AG09309 (cell line): ENCODE measurements at places on chromosomes 4 and X.
A peak's percentile ranks its signal among the peaks of the same experiment; 100 is the strongest.

GRCh38 chrX:3526731-3527130 is 180.3 kb upstream of the MXRA5 start:
- DNase-seq, result no peak

GRCh38 chr4:121278811-121279368 is 101.9 kb downstream of the QRFPR start:
- peak; percentile 23 for DNase-seq

- DNase-seq, result no peak
These were observed 24.2 kb upstream of the SPON2 start for GRCh38 chr4:1196421-1197183.

DNA sequence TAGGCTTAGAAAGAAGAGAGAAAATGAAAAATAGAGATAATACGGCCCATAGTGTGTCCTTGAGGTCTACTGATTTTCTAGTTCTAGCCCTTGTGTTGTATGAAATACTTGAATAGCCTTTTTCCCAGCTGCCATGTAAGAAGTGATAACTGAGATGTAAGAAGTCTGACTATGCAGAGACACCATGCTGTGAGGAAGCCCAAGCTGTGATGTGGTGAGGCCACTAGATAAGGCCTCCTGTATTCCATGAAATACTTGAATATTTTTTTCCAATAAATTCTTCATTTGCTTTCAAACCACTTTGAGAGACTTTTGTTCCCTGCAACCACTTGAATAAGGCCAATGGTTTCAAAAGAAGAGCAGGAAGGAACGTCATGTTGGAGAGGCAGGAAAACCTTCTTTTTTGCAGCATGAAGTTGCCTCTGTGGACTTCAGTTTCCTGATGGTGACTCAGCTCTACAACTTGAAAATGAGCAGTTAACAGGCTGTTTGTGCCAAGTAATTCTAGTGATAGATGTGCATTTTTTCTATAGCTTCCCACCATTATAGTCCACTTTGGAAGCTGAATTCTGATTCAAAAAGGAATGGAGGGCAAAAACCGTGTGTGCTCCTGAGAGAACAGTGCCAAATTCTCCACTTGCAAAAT is 25.5 kb upstream of the FAM9C start:
- DNase-seq, result no peak

GRCh38 chrX:458631-459061 is 71.9 kb upstream of the PPP2R3B start:
- no peak for DNase-seq

DNA sequence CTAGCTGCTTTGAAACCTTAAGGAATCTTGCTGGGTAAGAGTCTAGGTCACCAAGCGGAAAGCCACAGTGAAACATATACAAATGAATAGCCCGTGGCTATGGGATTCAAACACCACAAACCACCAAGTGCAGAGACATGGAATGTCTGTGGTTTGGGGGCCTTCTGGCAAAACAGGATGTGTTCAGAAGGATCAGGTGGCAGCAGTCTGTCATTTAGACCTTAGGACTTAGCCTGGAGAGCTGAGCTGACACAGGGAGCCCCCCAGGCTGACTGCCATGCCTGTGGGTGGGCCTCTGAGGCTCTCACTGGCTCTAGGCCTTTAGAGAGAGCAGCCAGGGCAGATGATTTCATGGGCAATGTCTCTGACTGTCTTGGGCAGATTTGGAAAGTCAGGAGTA is 225.6 kb downstream of the FBXW7 start:
- peak; percentile 59 for DNase-seq

DNA sequence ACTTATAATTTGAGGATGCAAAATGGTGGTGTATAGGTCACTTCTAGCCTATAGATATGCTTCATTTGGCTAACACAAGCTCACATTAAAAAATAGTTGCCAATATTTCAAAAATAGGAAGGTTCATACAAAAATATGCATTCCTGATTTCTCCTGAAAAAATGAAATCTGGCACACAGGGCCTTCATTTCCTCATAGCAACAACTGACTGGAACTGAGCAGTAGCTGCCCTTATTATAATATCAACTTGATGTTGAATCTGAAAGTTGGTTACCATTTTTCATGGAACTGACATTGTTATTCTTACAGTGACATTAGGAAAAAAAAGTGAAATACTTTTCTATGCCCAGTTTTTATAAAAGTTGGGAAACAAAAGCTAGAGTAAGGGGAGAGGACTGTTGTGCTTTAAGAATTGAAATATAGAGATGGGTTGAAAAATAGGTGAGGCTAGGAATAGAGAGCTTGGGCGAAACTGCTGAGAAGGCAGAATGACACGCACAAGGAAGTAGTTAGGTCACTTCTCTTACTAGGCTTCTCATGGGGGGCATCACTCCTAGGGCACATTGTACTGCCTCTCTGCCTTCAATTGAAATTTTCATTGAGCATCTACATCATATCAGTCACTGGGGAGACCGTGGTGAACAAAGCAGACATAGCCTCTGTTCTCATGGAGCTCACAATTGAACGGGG is 43.1 kb upstream of the C1GALT1C1 start:
- no peak for DNase-seq

- DNase-seq, result no peak
These were observed 928.9 kb downstream of the ARAP2 start for GRCh38 chr4:35315419-35315818.

GRCh38 chr4:183059797-183060196 is 39.3 kb upstream of the WWC2 start:
- DNase-seq, result no peak

DNA sequence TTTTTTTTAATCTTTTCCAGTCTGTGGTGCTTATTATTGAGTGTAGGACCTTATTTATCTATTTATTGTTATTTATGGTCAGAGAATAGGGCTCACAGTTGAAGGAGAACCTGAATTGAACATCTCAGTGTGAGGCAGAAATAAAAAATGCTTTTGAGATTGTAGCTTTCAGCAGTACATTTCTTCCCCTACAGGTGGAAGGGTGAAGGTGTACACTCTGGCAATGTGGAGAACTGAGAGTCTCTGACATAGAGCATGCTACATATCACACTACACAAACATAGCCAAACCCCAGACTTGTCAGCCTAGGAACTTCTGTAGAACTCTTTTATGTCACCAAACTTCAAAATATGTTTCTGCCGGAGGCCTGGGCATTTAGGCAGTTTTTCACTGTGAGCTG is 140.2 kb downstream of the STIM2 start:
- no peak for DNase-seq

DNA sequence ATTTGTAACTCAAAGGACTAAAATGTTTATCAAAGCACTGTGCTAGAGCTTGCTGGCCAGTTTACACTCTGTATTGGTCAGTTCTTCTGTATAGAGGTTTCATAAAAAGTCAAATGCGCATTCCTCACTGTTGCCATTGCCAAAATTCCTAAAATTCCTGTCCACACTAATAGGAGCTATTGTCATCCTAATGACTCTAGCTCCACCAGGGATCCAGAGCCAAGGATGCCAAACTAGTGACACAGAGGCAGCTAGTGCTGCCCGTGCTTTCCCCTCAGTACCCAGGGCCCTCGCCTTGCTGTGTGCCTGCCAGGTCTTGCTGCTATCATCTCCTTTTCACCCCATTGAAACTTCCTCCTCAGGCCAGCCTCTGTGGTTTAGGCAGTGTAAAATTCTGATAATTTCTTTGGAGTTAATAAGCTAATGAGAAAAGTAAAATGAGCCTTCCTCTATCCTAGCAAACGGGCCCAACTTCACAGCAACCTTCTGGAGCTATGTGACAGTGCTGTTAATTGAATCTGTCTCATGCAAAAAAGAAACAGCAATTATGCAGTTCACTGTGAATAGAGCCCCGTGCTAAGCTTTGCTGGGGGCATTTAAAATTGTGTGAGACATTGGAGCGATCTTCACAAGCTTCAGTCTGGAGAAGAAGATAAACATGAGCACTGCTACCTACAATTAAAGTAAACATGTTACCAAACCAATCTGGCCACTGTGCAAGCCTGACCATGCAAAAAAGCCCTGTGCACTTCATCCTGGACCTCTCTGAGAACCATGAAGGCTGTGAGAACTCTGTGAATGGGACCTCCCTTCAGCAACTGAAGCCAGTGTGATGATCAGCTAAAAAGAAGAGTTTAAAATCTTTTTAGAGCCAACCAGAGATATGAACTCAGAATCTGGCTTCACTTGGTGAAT is 43.1 kb upstream of the FGF2 start:
- DNase-seq, result peak; percentile 90

DNA sequence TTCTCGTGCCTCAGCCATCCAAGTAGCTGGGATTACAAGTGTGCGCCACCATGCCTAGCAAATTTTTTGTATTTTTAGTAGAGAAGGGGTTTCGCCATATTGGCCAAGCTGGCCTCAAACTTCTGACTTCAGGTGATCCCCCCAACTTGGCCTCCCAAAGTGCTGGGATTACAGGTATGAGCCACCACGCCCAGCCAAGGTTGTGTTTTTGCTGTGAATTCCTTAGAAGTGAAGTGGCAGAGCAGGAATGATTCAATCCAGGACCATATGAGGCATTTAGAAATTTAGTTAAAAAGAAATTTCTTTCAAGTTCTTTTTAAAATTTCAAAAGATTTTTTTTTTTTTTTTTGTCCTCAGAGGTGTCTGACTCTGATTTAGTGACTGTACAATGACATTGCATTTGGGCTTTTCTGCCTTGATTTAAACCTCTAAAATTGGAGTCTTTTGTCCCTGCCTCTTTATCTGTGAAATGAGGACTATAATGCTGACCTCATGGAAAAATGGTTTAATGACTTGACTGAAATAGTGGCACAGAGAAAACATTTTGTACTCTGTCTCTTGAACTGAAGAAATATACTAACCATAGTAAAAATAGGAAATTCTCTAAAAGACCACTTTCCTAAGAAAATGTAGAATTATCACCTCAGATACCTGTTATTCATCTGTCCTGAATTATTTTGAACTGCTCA is 59.9 kb downstream of the CXCL13 start:
- DNase-seq, result no peak

GRCh38 chr4:150079081-150079581 is 886 bp downstream of the DCLK2 start:
- no peak for DNase-seq

GRCh38 chr4:153266988-153267387 is 62.7 kb downstream of the TRIM2 start:
- DNase-seq, result no peak

DNA sequence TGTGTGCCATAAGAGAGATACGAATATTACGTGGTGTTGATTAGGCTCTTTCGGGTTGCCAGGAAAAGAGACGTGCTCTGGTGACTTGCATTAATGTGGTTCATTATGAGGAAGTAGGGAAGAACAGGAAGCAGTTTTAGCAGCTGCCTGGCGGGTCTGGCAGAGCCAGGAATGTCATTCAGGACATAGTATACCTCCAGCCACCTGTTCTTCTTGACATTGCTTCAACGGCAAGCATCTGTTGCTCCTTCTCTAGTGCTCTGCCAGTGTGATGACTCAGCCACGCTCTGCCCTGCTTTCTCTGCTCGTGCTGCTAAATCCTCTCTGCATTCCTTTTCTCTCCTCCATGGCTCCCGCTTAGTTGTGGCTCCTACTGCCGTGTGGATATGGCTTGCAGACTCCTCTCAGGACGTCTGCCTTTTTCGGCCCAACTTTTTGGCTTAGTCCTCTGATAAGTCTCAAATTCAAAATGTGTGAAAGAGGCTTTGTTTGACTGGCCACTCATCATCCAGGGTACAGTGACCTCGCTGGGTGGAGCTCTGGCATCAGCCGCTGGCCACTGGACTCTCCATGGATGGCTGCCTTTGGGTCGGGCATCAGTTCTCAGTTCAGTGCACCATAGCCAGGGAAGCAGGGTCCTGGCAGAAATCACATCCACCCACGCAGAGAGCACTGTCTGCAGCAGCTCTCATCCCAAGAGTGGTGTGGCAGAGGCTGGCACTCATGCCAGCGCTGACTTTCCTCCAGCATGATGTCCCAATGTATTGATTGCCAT is 89.3 kb upstream of the KLF3 start:
- no peak for DNase-seq

DNA sequence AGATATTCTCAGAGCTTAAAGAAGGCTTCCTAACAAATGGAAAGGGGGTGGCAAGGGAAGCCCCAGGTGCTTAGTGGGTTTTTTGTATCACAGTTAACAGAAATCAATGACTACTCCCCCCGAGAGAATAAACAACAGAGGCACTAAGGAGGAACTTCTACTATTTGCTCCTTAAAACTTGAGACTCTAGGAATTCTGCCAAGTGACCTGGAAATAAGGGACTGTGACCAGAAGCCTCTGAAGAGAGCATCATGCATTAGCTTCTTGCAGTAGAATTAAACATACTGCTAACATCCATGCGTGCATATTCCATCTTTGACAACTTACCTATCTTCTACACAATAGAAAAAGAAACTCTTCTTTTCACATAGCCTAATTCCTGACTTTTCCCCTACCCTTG is 86.8 kb downstream of the CAMK2D start:
- DNase-seq, result no peak

GRCh38 chr4:83129264-83129663 is 14.7 kb upstream of the PLAC8 start:
- no peak for DNase-seq

DNA sequence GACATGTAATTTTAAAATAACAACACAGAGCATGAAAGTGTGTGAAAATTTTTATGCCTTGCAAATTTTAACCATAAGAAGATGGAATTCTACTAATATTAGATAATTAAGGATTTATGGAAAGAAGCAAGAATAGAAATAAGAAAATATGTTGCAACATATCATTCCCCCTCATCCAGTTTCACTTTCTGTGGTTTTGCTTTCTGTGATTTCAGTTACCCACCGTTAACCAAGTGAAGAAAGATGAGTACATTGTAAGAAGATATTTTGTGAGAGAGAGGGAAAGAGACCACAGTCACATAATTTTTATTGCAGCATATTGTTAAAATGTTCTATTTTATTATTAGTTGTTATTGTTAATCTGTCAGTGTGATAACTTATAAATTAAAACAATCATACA is 77.9 kb downstream of the ADAM29 start:
- DNase-seq, result no peak

DNA sequence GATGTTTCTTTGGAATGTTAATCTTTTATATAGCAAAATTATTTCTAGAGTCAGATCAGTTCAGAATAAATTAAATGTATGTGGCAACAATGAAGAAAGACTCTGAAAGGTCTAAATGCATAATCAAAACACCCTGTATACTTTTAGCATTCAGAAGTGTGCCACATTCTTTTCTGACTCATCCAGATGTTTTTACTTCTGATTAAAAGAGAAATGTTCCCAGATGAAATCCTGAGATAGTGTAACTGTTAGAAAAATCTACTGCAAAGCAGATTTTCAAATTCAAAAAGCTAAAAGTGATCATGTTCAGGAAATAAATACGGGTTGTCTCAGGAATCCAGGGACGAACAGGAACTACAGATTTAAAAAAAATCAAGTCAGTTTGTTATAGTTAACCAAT is 241.4 kb downstream of the GRIA3 start:
- DNase-seq, result no peak

DNA sequence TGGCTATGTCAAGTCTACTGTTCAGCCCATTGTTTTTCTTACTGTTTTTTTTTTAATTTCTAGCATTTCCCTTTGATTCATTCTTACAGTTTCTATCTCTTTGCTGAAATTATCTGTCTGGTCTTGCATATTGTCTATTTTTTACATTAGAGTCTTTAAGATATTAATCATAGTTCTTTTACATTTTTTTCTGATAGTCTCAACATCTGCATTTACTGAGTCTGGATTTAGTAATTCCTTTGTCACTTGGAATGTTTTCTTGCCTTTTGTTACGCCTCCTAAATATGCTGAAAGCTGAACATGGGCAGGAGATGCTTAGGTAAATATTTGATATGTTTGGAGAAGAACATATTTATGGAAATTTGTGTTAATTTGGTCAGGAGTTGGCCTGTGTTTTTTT is 10.4 kb downstream of the JADE3 start:
- no peak for DNase-seq

- no peak for DNase-seq
These were observed 55.8 kb downstream of the PTTG2 start for GRCh38 chr4:38015886-38016515.
